ENCODE measurements at places on chromosomes 3 and 15.

GRCh38 chr15:41849861-41850260 is 11.2 kb downstream of the PLA2G4B start:
- DNase-seq: no peak

DNA sequence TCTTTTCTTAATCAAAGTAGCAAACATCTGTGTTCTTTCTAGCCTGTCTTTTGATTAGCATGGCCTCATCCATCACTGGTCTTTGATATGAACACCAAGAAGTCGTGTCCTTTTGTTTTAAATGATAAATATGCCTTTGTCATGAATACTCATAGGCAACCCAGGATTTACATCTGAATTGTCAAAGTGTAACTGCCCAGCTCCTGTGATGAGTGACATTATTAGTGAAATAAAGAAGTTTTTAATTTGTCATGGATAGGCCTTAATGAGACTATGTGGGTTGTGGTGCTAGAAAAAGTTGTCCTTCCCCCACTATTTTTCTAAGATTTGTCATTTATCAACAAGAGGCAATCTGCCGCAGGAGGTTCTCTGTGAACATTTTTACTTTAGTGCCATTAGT is 150.0 kb downstream of the CDIN1 start:
- no peak for DNase-seq

- DNase-seq: no peak
These were observed 14.4 kb downstream of the TMPRSS7 start for GRCh38 chr3:112048911-112049310.

GRCh38 chr3:172516318-172517214 is 6.7 kb downstream of the TNFSF10 start:
- no peak for DNase-seq

- no peak for DNase-seq
These were observed 260.7 kb downstream of the OPA1 start for GRCh38 chr3:193853511-193854219.

GRCh38 chr3:139506766-139507165 is 30.4 kb upstream of the RBP2 start:
- no peak for DNase-seq

DNA sequence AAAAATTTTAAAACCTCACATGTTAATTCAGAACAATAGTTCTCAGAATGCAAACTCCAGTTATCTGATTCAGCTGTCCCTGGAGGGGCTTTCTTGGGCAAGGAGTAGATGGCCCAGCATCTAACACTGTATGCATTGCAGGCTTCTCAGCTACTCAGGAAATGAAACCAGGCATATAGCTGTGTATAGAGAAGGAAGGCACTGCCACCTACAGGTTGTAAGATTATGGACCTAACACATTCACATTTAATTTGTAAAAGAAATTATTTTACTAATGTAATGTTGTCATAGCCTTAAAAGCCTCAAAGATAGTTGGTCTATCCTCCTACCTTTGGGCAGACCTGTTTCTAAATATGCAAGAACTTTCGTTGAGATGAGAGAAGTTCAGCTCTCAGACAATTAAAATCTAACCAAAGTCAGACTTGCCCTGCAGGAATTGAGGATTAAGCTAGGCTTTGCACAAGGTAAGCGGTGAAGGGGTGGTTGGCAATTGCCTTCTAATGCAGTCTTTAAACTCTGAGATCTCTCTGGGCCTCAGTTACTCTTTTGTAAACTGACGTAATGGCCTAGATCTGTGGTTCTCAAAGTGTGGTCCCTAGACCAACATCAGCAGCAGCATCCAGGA is 132.8 kb upstream of the SLC24A5 start:
- DNase-seq: no peak

GRCh38 chr3:36796161-36796560 is 31.8 kb upstream of the DCLK3 start:
- DNase-seq: no peak

- no peak for DNase-seq
These were observed 932 bp downstream of the ARL8B start for GRCh38 chr3:5122741-5123706.

- DNase-seq: no peak
These were observed 51.8 kb downstream of the CMTM7 start for GRCh38 chr3:32443478-32443877.

- DNase-seq: no peak
These were observed 24.9 kb downstream of the CX3CR1 start for GRCh38 chr3:39254806-39255449.

GRCh38 chr3:43059456-43059855 is 46.4 kb downstream of the POMGNT2 start:
- no peak for DNase-seq

DNA sequence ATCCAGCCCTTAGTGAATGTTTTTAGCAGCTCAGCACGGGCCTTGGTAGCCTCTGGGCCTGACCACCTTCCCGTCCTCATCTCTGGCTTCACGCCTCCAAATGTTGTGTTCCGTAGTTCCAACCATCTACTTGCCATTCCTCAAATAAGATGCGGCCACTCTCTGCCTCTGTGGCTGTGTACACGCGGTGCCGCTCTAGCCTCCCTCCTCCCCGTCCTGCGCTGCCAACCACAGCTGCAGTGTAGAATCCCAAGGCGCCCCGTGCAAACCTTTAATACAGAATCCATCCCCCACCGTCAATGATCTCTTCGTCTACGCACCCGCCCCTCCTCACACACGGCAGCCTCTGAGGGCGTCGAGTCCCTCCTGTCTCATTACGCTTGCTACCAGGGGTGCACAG is 77.2 kb downstream of the VGLL4 start:
- DNase-seq: no peak

- no peak for DNase-seq
These were observed 26.9 kb downstream of the BFSP2 start for GRCh38 chr3:133426721-133427120.

DNA sequence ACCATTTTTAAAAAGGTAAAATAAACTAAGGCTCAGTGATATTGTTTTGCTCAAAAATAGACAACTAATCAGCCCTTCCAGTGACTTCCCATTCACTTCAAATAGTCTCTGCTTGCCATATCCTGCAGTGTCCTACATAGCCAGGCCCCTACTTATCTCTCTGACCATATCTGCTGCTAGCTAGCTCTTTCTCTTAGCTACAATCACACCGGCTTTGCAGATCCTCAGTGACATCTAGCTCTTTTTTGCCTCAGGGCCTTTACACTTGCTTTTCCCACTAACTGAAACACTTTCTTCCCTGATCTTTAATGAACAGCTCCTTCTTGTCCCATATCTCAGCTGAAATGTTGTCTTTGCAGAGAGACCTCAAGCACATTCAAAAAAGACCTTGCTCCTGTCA is 161.3 kb downstream of the IL5RA start:
- DNase-seq: no peak

GRCh38 chr3:15071699-15072098 is 6.6 kb upstream of the MRPS25 start:
- no peak for DNase-seq

- DNase-seq: no peak
These were observed 201.3 kb upstream of the MRPL3 start for GRCh38 chr3:131704098-131704497.

DNA sequence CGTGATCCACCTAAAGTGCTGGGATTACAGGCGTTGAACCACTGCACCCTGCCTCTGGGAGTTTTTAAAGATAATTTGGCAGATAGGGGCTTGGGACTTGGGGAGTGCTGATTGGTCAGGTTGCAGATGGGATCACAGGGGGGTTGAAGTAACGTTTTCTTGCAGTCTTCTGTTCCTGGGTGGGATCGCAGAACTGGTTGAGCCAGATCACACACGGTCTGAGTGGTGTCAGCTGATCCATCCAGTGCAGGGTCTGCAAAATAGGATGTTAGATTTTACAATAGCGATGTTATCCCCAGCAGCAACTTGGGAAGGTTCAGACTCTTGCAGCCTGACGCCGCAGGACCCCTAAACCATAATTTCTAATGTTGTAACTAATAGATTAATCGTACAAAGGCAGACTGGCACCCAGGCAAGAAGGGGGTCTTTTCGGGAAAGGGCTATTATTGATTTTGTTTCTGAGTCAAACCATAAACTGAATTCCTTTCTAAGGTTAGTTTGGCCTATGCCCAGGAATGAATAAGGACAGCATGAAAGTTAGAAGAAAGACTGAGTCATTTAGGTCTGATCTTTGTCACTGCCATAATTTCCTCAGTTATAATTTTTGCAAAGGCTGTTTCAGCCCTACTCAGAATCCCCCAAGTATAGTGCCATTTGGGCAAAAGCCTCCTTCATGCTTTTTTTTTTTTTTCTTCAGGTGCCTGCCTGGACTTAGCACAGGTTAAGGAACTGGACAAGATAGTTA is 1.5 kb upstream of the CA12 start:
- no peak for DNase-seq

DNA sequence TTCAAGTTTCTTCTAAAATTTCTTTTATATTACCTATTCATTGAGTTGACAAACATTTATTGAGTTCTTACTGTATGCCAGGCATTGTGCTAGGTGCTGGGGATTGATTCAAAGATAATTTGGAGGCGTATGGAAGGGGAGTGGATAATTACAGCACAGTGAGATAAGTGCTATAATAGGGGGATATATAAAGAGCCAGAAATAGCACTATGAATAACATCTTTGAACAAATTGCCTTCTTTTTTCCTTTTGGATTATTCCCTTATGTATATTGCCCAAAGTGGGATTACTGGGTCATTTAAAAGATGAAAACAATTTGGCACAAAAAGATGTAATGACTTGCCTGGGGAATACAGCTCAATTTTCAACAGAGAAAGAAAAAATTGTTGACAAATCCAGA is 64.6 kb downstream of the LPP start:
- no peak for DNase-seq

- no peak for DNase-seq
These were observed 59.1 kb upstream of the SPATA12 start for GRCh38 chr3:57001356-57001755.

DNA sequence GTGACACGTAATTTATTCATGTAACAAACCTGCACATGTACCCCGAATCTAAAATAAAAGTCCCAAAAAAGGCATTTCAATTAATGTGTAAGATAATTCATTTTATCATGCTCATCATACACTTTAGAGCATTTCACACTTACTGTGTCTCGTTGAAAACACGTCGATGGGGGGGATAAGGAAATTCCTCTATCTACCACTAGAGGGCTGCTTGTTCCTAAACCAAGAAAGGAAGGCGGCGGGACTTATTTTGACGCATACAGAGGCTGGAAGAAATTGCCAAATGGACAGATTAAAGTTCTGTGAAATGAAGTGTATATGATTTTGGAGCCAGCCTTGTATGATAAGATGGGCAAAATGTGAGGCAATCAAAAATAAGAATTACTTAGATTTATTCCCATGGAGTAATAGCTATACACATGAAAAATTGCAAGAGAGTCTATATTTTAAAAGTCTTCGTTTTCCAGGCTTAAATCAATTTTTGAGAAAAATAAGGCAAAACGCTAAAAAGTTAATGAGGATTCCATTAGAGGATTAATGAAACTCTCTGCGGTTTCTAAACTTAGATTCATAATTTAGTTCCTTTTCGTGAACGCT is 346.8 kb downstream of the CNTN3 start:
- no peak for DNase-seq

DNA sequence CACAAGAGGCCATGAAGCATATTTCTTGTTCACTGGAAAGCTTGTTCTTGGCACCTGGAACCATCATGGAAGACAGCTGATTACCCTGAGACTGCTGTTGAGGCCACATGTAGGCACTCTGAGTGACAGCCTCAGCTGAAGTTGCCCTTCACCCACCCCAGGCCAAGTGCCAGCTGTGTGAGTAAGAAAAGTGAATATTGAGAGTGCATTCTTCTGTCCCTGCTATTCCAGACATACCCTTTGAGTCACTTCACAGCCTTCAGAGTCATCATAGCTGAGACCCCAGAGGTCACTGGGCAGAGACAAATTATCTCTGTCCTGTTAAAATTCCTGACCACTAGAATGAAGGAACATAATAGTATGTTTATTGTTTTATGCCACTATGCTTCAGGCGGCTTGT is 79.6 kb downstream of the NFKBIZ start:
- no peak for DNase-seq

GRCh38 chr15:83062768-83063180 is 4.3 kb downstream of the BTBD1 start:
- no peak for DNase-seq

- peak; percentile 60 for DNase-seq
These were observed 12.9 kb downstream of the C15orf62 start for GRCh38 chr15:40782609-40783227.

DNA sequence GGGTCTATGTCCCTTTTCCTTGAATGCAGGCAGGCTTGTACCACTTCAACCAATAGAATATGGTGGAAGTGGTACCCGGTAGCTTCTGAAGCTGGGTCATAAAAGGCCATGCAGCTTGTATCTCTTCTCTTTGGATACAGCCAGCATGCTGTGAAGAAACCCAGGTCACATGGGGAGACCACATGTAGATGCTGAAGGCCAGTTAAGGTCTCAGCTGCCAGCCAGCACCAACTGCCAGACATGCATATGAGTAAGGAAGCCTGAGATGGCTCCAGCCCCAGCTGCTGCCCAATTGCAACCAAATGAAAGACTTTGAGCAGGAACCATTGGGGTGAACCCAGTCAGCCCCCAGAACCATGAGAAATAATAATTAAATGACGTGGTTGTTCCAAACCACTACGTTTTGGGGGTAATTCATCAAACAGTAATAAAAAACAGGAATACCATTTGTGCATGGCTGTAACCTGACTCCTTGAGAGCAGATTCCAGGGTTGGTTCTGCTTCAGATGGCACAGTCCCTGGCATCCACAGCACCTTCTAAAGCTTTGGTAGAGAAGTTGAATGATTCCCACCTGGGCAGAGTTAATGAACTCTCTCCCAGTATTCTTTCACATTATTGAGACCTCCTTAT is 3.8 kb downstream of the RBP2 start:
- no peak for DNase-seq

DNA sequence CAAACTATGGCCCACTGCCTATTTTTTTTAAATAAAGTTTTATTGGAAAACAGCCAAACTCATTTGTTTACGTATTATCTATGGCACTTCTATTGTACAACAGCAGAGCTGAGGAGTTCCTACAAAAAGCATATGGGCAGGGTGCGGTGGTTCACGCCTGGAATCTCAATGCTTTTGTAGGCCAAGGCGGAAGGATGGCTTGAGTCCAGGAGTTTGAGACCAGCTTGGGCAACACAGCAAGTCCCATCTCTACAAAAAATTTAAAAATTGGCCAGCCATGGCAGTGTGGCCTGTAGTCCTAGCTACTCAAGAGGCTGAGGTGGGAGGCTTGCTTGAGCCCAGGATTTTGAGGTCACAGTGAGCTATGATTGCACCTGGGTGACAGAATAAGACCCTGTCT is 142.3 kb downstream of the RORA start:
- no peak for DNase-seq

DNA sequence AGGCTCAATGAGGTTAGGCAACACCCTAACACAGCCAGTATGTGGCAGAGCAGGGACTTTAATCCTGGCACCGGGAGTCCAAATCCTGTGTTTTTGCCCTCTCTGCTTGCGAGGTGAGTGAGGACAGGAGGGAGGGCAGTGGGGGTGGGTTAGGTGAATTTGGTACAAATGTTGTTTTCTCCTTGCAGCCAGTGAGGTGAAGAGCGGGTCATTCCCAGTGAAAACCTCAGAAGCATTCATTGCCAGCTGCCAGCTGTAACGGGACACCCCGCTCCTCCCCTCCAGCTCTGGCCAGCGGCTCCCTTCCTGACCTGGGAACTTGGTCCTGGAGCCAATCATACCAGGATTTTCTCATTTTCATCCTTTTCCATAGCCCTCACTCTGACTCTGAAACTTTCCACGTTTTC is 45.7 kb upstream of the RAB6B start:
- DNase-seq: no peak
